ENCODE measurements at places on chromosomes 4 and X.

DNA sequence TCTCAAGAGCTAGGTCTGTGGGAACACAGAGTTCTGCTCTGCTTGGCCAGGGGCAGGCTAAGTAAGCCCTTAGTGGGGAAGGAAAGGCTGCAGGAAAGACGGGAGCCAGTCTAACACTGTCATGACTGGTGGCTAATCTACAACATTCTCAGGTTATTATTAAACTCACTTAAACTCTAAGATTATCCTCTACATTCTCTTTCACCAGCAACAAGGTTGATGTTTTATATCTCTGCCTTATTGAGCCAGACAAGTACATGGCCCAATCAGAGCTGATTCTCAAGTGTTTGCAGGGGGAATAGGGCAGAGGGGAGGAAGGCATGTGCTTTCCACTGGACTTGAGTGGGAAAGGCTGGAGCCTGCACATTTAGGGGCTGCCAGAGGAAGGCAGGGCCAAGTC is 50.9 kb upstream of the FAM241A start:
- H3K4me1 ChIP-seq: no peaks in the 10 kb centered on the region
- no peak for DNase-seq
- no peak overlapping the region for H3K4me3 ChIP-seq
- peaks cover 3% of the 10 kb centered on the region for H3K27me3 ChIP-seq

DNA sequence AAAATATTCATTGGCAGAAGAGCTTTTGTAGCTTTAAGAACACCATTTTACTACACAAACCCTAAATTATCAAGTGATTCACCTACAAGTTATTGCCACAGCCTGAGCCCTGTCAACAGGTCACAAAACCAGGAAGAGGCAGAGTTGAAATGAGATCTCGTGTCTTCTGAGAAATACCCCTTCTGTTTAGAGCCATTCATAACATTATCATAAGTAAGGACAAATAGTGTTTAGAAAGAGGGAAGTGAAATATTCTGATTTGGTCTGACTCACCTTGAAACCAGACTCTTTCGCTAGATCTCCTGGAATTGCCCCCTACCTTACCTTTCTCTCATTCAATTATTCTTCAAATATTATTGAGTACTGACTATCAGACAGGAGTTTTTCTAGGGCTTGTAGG is 5.9 kb downstream of the ETDB start:
- no peak overlapping the region for H3K27ac ChIP-seq
- no peak for DNase-seq
- no peak overlapping the region for H3K4me3 ChIP-seq
- no peaks in the 10 kb centered on the region for H3K27me3 ChIP-seq
- H3K4me1 ChIP-seq: no peaks in the 10 kb centered on the region

DNA sequence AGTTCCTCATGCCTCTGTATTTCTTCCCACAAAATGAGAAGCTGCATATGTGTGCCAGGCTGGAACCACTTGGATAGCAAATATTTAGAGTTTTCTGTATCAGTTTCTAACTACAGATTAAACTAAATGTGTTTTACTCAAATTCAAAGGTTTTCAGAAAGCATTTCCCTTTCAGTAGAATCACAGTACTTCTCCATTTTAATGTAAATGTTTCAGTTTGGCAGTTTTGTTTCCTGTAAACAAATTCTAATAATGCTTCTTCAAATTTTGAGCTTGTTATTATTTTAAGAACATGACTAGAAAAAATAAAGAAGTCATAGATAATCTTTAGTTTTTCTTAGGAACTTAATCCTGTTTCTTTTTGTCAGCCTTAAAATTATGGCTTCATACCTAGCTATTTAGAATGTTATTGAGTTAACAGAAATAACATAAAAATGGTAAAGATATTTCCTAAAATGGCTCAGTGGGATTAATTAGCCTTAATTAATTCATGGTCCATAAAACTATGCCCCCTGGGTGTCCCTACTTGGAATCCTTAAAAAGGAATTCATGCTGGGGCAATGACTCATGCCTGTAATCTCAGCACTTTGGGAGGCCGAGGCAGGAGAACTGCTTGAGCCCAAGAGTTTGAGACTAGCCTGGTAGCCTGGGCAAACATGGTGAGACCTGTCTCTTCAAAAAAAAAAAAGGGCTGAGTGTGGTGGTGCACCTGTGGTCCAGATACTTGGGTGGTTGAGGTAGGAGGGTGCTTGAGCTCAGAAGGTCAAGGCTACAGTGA is 83.8 kb upstream of the GPR34 start:
- peaks cover 18% of the 10 kb centered on the region for H3K36me3 ChIP-seq
- H3K27me3 ChIP-seq: no peaks in the 10 kb centered on the region
- H3K4me3 ChIP-seq: no peak overlapping the region
- no peak for DNase-seq
- H3K4me1 ChIP-seq: no peaks in the 10 kb centered on the region

GRCh38 chr4:112523764-112524505 is 8.0 kb upstream of the NEUROG2 start:
- no peaks in the 10 kb centered on the region for H3K36me3 ChIP-seq
- H3K4me1 ChIP-seq: no peaks in the 10 kb centered on the region
- H3K27me3 ChIP-seq: no peaks in the 10 kb centered on the region
- no peak for DNase-seq

DNA sequence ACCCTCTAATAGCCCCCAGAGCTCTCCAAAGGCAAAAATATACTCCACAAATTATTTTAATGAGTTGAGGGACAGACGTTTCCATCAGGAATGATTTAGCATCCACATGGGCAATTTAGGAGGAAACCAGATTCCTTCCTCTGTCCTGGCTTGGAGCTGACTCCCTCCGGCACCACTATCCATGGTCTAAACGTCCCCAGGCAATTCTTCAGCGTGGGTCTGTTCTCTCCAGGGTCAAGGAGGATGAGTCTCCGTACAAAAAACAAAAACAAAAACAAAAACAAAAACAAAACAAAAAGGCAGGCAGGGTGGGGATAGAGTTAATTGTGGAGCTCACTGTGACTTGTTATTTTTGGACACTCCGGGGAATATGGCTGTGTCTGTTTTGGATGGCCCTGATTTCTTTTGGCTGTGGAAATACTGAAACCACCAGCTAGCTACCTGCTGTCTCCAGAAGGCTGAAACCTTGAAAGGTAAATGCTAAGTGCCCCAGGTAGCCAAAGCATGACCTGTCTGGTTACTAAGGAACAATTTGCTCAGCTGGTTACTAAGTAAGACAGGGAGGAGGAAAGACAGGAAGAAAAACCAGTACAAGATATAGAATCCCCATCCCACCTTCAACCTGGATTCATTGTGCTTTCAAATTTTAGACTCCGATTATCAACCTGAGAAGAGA is 419.1 kb upstream of the LCORL start:
- H3K4me1 ChIP-seq: no peaks in the 10 kb centered on the region
- no peak overlapping the region for H3K27ac ChIP-seq
- no peaks in the 10 kb centered on the region for H3K36me3 ChIP-seq
- H3K4me3 ChIP-seq: no peak overlapping the region
- no peaks in the 10 kb centered on the region for H3K27me3 ChIP-seq
- DNase-seq: no peak

DNA sequence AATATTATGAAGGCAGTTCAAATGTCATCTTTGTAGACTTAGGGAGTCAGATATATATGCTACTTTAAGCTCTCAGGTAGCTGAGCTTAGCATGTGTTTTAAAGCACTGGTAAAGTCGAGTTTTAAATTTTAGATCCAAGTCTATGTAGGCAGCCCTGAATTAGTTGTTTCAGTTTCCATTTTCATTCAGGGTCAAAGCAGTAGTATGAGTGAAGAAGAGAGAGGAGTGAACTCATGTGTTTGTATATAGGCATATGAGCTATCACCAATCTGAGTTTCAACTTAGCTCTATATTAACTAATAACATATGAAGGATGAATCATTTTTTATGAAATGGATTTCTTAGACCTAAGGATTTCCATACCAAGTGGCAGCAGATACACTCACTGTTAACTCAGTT is 1353.4 kb downstream of the FSTL5 start:
- H3K27me3 ChIP-seq: no peaks in the 10 kb centered on the region
- no peak overlapping the region for H3K27ac ChIP-seq
- no peaks in the 10 kb centered on the region for H3K36me3 ChIP-seq
- no peak overlapping the region for H3K4me3 ChIP-seq
- DNase-seq: no peak

DNA sequence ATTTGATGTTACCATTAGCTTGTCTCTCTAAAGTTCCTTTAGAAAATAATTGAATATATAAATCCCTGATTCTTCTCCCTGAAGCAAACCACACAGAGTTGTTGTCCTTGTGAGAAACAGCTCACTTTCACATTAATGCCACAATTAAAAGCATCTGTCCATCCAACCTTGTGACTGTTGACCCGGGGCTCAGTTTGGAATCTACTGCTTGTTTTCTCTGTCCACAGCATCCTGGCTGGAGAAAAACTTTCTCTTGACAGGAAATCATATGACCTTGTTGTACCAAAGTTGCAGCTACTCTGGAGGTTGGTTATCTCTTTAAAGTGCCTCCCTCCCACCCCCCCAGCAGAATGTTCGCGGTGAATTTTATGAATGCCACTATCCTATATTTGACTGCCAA is 3.1 kb downstream of the PRKG2 start:
- H3K4me3 ChIP-seq: no peak overlapping the region
- no peaks in the 10 kb centered on the region for H3K36me3 ChIP-seq
- no peak for DNase-seq
- no peaks in the 10 kb centered on the region for H3K27me3 ChIP-seq

GRCh38 chrX:46485897-46486296 is 59.3 kb downstream of the ZNF674 start:
- H3K4me3 ChIP-seq: no peak overlapping the region
- no peak overlapping the region for H3K27ac ChIP-seq
- no peaks in the 10 kb centered on the region for H3K36me3 ChIP-seq
- no peaks in the 10 kb centered on the region for H3K27me3 ChIP-seq

- no peaks in the 10 kb centered on the region for H3K36me3 ChIP-seq
- no peak overlapping the region for H3K4me3 ChIP-seq
- no peaks in the 10 kb centered on the region for H3K4me1 ChIP-seq
- no peaks in the 10 kb centered on the region for H3K27me3 ChIP-seq
- no peak for DNase-seq
Measured at GRCh38 chr4:169254546-169254983, 16.2 kb downstream of the SH3RF1 start.

DNA sequence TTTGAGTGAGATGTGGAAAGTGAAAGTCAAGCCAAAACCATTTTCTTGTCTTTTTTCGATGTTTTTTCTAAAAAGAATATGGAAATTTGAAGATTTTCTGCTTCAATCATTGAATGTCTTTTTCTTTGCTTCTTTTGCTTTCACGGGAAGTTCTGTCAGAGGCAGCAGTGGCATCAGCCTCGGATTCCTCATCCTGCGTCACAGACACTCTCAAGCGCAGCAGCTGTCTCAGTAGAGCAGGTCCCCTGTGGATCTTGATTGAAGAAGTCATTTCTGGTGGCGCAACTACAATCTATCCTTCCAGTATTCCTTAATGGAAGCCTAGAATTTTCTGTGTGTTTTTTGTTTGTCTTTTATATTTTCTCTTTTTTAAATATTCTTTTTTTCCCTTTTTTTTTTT is 52.7 kb upstream of the NEIL3 start:
- no peaks in the 10 kb centered on the region for H3K36me3 ChIP-seq
- DNase-seq: peak; percentile 73
- no peaks in the 10 kb centered on the region for H3K27me3 ChIP-seq

- no peak for DNase-seq
- no peak overlapping the region for H3K4me3 ChIP-seq
- H3K36me3 ChIP-seq: no peaks in the 10 kb centered on the region
Measured at GRCh38 chrX:108494406-108495090, 54.9 kb downstream of the COL4A5 start.

DNA sequence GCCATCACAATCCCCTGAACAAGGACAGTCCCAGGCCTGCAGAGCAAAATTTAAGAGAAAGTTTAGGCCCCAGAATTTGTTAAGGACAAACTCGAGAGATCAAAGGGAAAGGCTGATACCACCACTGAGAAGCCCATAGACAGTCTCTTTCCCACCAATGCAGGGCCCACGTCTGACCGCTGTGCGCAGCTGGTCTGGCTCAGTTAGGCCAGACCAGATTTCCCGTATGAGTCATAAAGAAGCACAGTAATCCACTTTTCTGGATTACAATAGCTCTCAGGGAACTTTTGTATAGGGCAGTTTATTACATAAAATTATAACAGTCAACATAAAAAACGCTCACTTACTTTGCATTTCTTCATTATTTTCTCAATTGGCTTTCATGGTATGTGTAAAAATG is 259.5 kb downstream of the RCHY1 start:
- DNase-seq: no peak
- no peak overlapping the region for H3K4me3 ChIP-seq
- no peak overlapping the region for H3K27ac ChIP-seq
- H3K4me1 ChIP-seq: no peaks in the 10 kb centered on the region
- no peaks in the 10 kb centered on the region for H3K36me3 ChIP-seq

DNA sequence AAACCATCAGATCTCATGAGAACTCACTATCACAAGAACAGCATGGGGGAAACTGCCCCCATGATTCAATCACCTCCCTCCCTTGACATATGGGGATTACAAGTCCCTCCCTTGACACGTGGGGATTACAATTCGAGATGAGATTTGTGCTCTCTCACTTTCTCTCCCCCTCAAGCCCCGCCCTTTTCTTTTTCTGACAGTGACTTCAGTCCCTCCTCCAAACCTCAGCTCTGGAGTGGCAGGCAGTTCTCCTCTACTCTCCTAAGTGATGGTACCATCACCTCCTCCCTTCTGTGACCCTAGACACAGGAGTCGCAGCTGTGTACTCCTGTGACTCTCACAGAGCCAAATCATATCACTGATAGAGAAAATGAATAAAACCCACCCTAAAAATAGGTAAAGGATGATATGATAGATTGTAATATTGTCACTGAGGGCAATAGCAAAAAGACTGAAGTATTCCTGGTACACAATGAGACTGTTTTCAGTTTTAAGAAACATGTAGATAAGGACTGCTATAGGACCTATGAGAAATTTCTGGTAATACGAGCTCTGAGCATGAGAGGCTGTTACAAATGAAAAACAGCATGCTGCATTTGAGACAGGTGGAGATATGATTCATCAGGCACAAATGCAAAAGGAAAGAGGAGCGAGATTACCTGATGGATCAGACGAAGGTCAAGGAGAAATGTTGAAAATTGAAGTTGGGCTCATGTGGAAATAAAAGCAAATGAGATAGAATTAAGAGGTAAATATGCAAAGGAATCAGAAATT is 101.2 kb upstream of the CBLL2 start:
- no peak overlapping the region for H3K4me3 ChIP-seq
- H3K27ac ChIP-seq: no peak overlapping the region
- H3K4me1 ChIP-seq: no peaks in the 10 kb centered on the region
- no peaks in the 10 kb centered on the region for H3K36me3 ChIP-seq
- H3K27me3 ChIP-seq: no peaks in the 10 kb centered on the region

GRCh38 chr4:15198070-15198727 is 195.9 kb downstream of the CPEB2 start:
- H3K36me3 ChIP-seq: no peaks in the 10 kb centered on the region
- no peak for DNase-seq
- no peak overlapping the region for H3K27ac ChIP-seq
- peaks cover 6% of the 10 kb centered on the region for H3K27me3 ChIP-seq
- H3K4me1 ChIP-seq: no peaks in the 10 kb centered on the region

GRCh38 chr4:77082886-77083608 is 7.3 kb upstream of the CCNI start:
- no peak for DNase-seq
- H3K4me3 ChIP-seq: no peak overlapping the region
- H3K27ac ChIP-seq: no peak overlapping the region

GRCh38 chrX:155028129-155028528 is 1.5 kb downstream of the FUNDC2 start:
- H3K27me3 ChIP-seq: no peaks in the 10 kb centered on the region
- H3K4me3 ChIP-seq: peak overlapping the region; percentile 97
- no peak for DNase-seq
- peak overlapping the region; percentile 95 for H3K27ac ChIP-seq
- H3K4me1 ChIP-seq: peaks cover 22% of the 10 kb centered on the region

- H3K27me3 ChIP-seq: no peaks in the 10 kb centered on the region
- DNase-seq: no peak
- no peak overlapping the region for H3K27ac ChIP-seq
- no peaks in the 10 kb centered on the region for H3K36me3 ChIP-seq
- H3K4me3 ChIP-seq: no peak overlapping the region
Measured at GRCh38 chr4:155008389-155008788, 200.0 kb upstream of the NPY2R start.

Data from DND-41 (cell line).